ENCODE measurements at places on chromosomes 1 and 21.

DNA sequence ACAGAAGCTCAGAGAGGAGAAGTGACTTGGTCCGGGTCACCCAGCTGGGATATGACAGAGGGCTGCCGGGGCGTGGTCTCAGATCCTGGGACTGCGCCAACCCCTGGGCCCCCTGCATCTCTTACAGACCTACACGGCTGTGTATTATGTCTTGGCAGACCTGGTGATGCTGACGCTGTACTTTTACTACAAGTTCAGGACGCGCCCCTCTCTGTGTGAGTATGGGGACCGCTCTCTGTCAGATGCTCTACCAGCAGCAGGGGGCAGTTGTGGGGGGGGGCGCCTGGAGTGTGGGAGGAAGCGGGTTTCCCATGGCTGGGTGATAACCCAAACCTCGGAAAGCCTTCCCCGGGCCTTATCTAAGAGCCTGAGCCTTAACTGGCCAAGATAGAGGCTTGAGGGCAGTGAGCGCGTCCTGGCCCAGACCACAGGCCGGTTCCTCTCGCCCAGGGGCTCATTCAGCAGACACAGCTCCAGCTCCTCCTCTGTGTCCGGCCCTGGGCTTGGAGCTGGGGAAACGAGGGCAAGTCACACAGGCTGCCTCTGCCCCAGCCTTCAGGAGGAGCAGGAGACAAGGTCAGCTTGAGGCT is 13.3 kb downstream of the SLC66A1 start:
- no peak for DNase-seq

- no peak for DNase-seq
These were observed 16.8 kb upstream of the MARK1 start for GRCh38 chr1:220511179-220511578.

DNA sequence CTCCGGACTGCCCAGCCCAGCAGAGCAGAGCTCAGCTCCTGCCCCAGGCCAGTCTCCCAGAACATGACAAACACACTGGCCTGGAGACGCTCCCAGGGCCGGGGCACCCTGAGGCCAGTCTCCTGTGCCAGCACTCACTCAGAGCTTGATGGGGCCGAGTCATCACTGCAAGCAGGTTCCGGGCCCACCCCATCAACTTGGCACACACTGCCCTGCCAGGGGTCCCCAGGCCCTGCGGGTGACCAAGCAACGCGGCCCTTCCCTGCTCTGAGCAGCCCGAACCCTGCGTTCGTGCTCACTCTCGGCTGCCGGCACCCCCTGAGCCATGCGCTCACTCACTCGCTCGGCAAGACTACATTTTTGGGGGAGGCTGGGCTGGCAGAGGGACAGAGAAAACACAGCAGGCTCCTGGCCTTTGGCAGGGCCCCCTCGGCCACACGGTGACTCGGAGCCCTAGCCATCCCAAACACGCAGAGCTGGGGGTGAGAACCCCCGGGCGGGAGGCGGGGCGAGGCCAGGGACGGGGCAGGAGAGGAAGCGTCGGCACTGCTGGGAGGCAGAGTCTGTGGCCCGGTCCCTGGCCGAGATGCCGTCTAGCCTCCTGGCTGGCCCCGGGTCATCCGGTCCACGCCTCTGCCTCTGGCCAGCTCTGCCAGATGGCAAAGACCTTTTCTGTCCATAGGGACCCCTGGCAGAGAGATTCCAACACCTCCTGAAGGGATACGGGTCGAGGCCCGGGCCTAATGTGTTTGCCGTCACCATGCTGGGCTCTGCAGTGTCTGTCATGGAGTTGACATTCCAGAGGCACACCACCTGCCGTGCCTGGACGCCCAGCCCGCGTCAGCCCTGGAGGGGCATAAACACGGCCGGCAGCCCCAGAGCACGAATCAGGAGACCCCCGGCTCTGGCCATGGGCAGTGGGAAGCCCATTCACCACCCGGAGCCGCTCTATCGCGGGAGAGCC is 68.0 kb downstream of the MEGF6 start:
- DNase-seq: peak; percentile 97

DNA sequence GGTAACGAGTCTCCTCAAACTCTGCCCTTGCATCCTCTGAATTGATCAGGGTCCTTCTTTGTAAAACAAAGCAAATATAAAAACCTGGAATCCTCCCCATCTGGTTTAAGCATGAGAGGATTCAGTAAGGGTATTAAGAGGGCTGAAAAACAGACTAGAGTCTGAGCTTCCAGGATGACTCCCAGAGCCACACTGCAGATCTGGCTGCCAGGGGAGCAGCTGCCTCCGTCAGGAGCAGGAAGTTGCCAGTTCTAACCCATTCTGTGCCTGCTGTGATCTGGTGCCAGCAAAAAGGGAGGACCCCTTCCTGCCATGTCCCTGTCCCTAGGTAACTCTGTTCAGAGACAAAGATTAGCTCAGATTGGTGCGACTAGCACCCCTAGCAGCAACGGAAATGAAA is 27.5 kb downstream of the SERTAD4 start:
- DNase-seq: no peak

- DNase-seq: no peak
These were observed 2.7 kb downstream of the DUSP10 start for GRCh38 chr1:221739018-221739676.

GRCh38 chr1:172449585-172450523 is 6.0 kb upstream of the PIGC start:
- DNase-seq: no peak

DNA sequence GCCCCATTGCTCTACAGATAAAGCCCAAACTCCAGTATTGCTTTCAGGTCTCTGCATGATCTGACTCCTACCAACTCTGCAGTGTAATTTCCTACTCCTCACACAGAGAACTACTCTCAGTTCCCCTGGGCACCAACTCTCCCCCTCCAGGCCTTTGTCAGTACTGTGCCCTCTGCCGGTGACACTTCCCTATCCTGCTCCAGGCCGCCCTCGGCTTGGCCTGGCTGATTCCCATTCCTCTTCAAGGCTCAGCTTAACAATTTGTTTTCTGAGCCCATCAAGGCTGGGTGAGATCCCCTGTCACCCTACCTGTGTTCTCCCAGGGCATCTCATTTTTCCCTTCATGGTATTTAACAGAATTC is 2.6 kb downstream of the SLAMF8 start:
- no peak for DNase-seq

DNA sequence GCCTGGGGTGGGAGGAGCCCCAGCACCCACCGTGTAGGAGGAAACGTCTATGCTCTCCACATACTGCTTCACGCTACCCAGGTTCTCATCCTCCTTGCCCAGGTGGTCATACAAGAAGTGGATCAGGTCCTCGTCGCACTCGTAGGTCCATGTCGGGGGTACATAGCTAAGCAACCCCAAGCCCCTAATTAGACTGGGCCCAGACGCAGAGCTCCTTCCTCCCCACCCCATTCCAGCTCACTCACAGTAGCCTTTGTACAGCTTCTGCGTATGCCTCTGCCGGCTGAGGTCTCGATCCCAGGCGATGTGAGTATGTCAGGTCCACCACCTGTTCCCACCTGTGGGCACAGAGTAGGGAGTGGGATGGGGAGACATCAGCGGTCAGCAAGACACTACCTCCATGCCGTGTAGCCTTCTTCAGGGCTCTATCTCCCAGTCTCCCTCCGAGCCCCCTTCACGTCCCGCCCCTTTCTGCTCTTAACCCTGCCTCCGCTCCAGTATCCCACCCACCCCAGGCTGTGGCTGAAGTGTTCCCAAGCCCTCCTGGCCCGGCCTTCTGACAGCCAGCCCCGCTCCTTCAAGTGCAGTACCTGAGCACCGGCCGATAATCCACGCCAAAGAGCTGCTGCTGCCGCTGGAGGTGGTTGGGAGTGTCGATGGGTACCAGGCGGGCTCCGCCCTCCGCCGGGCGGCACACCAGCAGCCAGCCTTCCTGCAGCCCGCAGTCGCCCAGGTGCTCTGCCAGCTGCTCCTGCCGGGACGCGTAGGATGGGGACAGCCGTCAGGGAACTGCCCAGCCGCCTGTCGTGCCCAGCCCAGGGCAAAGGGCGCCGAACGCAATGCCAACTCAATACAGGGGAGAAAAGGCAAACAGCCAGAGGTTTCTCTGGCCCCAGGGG is 919 bp downstream of the HECTD3 start:
- no peak for DNase-seq

DNA sequence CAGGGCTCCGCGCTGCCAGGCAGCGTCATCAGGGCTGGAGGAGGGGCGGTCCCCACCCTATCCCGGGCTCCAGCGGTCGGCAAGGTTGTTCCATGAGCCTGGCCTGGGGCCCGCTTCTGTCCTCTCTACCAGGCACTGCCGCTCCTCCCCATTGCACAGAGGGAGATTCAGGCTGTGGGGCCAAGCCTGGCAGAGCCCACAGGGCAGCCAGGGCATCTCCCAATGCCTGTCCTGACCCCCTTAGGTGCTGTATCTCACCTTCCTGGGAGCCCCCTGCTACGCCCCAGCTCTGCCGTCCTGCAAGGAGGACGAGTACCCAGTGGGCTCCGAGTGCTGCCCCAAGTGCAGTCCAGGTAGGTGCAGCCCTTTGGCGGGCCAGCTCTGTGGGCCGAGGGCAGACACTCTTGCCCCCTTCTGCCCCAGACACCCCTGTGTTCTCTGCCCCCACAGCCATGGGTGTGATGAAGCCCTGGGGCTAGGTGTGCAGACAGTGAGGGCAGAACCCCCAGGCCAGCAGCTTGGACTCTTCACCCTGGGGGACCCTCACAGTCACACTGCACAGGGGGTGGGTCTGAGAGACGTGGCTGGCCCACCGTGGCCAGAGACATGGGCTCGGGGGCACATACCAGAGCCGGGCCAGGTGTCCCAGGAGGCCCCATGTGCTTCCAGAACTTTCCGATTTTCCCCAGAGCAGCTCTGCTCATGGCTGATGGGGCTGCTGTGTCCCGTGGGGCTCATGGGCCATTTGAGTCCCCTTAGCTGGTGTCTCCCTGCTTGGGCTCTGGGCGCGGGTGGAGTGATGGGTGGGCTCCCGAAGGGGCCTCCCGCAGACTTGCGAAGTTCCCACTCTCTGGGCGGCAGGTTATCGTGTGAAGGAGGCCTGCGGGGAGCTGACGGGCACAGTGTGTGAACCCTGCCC is 1.6 kb downstream of the TNFRSF14 start:
- DNase-seq: no peak
